ENCODE measurements at places on chromosomes 2 and 18. TPM values are rescaled to one million over a fixed set of nuclear protein-coding genes. Genes with fewer than 3 reads are reported as not detected.

DNA sequence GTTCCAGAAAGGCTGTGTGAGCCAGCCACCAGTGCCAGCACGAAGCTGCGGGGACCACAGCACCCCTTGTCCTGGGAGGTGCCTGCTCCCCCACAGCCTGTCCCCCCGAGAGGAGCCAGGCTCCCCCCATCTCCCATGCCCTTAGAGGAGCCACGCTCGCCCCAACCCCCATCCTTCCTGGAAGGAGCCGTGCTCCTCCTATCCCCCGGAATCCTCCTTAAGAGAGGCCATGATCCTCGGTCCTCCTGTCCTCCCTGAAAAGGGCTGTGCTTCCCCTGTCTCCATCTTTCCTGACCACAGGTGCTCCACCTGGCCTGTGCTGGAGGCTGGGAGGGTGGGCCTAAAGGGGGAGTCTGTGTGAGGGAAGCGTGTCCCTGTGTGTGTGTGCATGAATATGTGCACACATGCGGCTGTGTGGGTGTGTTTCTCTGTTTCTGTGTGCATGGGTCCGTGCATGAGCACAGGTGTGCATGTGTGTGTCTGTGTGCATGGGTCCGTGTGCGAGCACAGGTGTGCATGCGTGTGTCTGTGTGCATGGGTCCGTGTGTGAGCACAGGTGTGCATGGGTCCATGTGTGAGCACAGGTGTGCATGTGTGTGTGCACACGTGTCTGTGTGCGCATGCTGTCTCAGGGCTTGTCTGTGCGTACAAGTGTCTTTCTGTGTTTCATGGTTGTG is 80.3 kb downstream of the RTP5 start:
- no peak for DNase-seq

DNA sequence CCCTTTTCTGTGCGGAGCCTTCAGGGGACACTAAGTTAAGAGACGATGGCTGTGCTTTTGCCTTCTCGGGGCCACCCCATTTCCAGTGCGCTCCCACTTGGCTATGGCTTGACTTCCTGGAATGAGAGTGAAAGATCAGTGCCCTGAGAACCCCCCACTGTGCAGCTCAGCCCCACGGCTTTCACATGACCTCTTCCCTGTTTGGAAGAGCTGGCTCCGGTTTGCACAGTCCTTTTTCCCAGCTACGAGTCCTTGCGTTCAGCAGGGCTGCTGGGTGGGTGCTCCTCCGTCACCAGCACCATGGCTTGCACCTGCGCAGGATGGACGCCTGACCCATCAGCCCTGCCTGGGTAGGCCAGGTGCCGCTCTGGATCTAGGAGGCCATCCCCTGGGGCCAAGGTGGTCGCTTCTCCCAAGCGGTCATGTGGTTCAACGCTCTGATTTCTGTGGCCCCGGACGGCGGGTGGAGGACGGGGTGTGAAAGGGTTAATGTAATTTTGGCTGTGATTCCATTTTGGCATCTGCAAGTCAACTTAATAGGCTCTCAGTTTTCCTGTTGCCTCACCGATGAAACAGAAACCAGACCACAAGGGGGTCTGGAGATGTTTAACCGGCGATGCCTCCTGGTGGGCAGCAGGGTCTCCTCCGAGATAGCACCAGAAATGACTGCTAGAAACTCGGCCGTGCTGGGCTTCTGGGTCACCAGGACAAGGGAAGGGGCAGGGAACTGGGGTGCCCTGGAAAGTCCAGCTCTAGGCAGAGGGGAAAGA is 113.1 kb upstream of the HAAO start:
- DNase-seq, result no peak

- DNase-seq, result no peak
Observed at GRCh38 chr18:10306779-10307178, 147.7 kb upstream of the APCDD1 start.

GRCh38 chr2:45622336-45623075 is 11.4 kb upstream of the SRBD1 start:
- no peak for DNase-seq

- DNase-seq, result no peak
Observed at GRCh38 chr18:79517341-79517740, 121.6 kb downstream of the NFATC1 start.

GRCh38 chr2:113185664-113186432 is 12.1 kb downstream of the PSD4 start:
- DNase-seq, result no peak

GRCh38 chr2:128545829-128546228 is 227.2 kb upstream of the HS6ST1 start:
- no peak for DNase-seq

DNA sequence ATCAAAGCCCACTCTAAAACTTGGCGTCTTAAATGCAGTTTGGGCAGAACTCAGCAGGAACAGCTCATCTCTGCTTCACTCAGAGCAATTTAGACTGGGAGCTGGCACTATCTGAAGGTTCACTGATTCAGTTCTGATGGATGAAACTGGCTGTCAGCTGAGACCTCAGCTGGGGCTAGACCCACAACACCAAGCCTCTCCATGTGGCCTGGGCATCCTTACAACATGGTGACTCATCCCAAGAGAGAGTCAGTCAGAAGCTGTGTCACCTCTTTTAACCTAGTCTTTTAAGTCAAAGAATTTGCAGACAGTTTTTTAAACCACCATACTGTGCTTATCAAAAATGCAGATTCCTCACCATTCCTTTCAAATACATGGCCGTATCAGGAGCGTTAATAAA is 62.6 kb upstream of the ZNF397 start:
- peak; percentile 49 for DNase-seq

DNA sequence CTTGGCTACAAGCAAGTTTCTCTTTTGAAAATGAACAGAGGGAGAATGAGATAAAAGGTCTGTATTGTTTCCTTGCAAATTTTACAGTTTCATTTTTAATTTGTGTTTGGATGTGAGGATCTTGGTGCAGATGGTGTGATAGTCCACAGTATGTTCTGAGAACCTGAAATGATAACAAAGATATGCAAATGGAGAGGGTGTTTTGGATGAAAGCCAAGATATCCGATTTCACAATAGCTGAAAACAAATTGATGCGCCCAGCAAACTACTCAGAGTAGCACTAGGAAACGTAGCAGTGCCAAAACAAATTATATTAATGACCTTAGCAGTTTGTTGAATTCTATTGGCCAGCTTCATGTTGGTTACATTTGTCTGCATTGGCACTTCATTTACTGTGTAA is 683.5 kb downstream of the TMEM182 start:
- DNase-seq, result no peak

GRCh38 chr2:137179542-137179941 is 414.2 kb downstream of the THSD7B start:
- DNase-seq, result no peak

DNA sequence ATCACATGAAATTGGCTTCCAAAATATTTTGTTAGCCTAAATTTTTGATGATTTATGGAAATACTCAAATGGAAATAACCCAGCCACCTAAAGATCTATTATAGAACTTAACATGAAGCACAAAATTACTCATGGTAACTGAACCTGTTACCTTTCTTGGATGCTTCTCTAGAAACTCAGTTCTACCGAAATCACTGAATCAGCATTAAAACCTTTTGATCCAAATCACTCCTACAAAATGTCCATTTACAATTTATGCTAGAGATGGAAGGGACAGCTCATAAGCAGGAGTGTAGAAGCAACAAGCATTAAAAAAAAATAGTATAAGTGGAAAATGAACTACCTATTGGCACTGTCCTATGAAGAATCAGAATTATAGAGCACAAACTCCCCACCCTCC is 2.1 kb downstream of the PRPF40A start:
- DNase-seq, result no peak

DNA sequence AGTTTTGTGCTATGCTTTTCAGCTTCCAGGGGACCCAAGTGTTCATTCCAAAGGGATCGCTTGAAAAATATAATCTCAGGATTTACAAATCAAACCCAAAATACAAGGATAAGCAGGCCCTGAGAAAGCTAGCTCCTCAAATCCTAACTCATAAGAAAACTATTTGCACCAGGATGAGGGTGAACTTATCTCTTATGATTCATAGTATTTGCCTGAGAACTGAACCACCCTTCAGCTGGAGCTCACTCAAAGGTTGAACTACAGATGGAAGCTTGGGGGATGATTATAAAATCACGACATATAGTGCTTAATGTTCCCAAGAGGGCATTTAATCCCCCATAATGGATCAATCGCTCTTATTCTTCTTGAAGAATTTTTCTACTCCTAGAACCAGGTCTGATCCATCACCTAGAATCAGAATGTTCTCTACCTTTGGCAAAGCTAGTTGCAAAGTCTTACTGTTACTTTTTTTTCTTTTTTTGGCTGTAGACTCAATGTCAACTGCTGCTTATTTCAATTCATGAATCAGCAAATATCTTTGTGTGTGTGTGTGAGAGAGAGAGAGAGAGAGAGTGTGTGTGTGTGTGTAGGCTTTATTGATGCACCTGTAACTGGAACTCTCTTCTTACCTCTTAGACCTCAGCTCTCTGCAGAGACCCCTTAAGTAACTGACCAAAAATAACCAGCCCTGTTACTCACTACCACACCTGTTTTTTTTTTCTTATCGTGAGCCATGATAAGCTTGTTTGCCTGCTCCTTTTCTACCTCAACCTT is 44.8 kb downstream of the ARL4C start:
- no peak for DNase-seq

- no peak for DNase-seq
Observed at GRCh38 chr2:26890341-26891000, 42.5 kb downstream of the DPYSL5 start.

GRCh38 chr2:31254237-31255203 is 20.6 kb downstream of the EHD3 start:
- no peak for DNase-seq

DNA sequence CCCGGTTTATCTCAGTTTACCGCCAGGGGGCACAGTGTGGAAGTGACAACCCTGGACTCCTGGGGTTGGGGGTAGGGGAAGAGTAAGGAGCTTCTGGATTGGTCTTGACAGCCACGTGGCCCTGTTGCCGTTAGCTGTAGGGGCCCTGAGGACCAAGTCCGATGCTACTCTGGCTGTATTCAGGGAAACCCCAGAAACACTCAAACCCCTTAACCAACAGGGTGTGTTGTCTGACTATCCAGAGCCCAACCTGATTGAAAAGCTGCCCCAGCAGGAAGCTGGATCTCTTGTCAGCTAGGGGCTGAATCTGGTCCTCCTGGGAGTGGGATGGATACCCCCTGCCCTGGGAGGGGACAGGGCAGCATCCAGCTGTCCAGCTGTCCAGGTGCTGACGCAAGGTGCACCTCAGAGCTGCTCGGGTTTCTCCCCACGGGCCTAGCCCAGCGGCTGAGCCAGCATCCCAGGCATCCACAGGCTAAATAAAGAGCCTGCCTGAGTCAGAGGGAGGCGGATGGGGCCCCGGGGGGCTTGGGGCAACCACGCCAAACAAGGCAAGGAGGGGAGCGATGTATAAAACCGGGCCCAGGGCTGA is 3.1 kb upstream of the GMPPA start:
- no peak for DNase-seq

- no peak for DNase-seq
Observed at GRCh38 chr2:32453242-32454062, 96.6 kb downstream of the BIRC6 start.

DNA sequence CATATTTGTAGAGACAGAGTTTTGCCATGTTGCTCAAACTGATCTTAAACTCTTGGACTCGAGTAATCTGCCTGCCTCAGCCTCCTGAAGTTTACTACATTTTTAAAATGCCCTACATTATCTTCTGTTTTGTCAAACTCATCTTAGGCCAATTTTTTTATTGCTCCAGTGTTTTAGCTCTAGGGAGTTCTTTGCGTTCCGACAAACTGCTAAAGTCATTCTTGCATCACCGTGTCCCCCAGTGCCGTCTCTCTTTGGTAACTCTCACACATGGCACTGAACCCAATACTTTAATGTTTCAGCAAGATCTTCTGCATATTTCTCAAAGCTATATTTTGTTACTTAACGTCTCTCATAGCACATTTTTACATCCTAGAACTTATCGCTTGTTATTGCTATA is 440.9 kb upstream of the NRXN1 start:
- DNase-seq, result no peak

- no peak for DNase-seq
Observed at GRCh38 chr2:94753466-94753998, 117.7 kb upstream of the TEKT4 start.

GRCh38 chr2:190354003-190354690 is 10.8 kb downstream of the INPP1 start:
- no peak for DNase-seq

Gene CAPG
- total RNA-seq, result 358 TPM

Gene CFAP65
- total RNA-seq, result 1.1 TPM

Gene MC5R
- total RNA-seq, result not detected

Gene MTLN
- total RNA-seq, result 188 TPM

Gene ZNF519
- 7.7 TPM for total RNA-seq

Gene POTEC
- total RNA-seq, result not detected

Gene C2orf92
- 1.3 TPM for total RNA-seq

Gene CD302
- total RNA-seq, result 1.7 TPM

Gene CCDC68
- 2.7 TPM for total RNA-seq

Gene SIX3
- total RNA-seq, result not detected

Gene ST8SIA5
- total RNA-seq, result not detected

Gene CERKL
- 0.40 TPM for total RNA-seq

Measured in epithelial cell of proximal tubule (primary cell).